ENCODE measurements at places on chromosomes 16 and 17. TPM values are rescaled to one million over a fixed set of nuclear protein-coding genes. Genes with fewer than 3 reads are reported as not detected.

NEUROD2 gene
- 0.06 TPM for polyA plus RNA-seq

ASGR2 gene
- 0.91 TPM for polyA plus RNA-seq

STAC2 gene
- polyA plus RNA-seq, result 3.7 TPM

MT3 gene
- 0.84 TPM for polyA plus RNA-seq

MSRB1 gene
- polyA plus RNA-seq, result 64.2 TPM

TNFRSF13B gene
- not detected for polyA plus RNA-seq

MFAP4 gene
- polyA plus RNA-seq, result 293 TPM

IL17C gene
- not detected for polyA plus RNA-seq

KRT222 gene
- 0.09 TPM for polyA plus RNA-seq

SCGB1C2 gene
- polyA plus RNA-seq, result 1.6 TPM

GRCh38 chr17:68835071-68835470 is 120.1 kb downstream of the ABCA8 start:
- no peak for DNase-seq

GRCh38 chr17:64129515-64129764 is 504 bp downstream of the ERN1 start:
- no peak for DNase-seq

GRCh38 chr16:19735074-19735867 is 17.2 kb downstream of the IQCK start:
- no peak for DNase-seq

GRCh38 chr16:67017421-67017750 is 11.6 kb upstream of the CBFB start:
- no peak for DNase-seq

GRCh38 chr17:17142556-17142955 is 63.6 kb downstream of the PLD6 start:
- no peak for DNase-seq

- no peak for DNase-seq
These were observed 4.5 kb downstream of the CDH5 start for GRCh38 chr16:66370786-66371684.

GRCh38 chr17:52026075-52026474 is 132.4 kb downstream of the CA10 start:
- no peak for DNase-seq

DNA sequence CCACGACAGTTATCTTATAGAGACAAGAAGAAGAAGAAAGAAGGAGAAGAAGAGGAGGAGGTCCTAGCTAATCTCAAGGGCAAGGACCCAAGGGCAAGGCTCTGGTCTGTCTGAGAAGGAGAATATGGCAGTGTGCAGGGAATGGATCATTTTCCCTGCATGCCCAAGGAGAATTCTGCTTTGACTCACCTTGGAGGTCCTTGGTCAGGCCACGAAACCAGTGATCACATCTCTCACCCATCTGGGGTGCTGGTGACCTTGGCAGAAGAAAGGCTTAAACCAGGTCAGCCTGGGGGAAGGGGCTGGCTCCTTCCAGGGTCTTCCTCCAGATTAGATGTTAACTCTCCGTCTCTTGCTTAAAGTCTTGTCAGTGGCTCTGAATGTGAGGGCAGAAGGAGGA is 1.6 kb upstream of the FMNL1 start:
- DNase-seq, result no peak

DNA sequence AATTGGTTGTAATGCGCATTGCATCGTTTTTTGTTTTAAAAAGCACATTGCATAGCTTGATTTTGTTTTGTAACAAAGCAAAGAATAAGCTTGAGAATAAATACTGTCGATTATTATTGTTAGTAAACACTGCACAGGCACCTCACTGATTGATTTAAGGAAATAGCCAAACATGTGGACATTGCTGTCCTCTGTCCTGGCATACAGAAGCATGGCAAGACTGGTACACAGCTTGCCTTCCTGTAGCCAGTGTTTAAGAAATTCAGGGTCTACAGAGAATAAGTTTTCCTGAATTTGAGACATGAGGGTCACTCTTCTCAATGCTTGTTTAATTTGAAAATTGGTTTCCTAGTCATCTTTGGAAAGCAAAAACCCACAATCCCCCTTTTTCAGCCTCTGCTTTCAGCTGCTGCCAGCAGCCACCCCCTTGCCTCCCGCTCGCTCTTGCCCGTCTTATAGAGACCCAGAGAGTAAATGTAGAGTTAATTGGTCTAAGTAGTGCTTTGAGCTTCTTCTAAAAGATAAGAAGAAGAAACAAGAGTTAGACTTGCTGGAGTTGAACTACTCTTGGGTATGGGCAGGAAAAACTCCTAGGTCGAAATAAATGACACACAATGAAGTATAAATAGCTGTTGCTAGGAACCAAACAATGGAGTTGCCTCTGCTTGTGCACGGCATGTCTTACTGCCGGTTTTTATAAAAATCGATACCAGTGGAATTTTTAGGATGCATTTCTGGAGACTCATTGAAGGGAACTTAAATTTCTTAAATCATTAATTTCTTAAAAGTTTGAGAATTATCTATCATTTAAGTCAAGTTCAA is 116.6 kb downstream of the MRTFB start:
- DNase-seq, result no peak

GRCh38 chr17:48795444-48796162 is 21.4 kb downstream of the TTLL6 start:
- no peak for DNase-seq

DNA sequence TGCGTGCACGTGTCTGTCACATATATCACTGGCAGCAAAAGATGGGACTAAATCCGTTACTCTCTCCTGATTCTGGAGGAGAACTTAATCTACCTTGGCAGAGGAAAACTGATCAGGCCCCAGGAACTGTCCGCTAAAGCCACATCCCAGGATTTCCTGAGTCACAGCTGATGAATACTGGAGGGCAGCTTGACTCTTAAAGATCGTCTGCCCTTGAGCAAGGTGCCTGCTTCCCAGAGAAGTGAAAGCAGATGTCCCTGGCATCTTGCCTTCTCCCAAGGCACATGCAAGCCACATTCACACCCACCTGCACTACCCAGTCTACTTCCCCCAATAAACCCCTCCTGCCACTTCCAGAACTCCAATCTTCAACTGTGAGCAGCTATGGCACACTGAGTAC is 99.8 kb downstream of the CPPED1 start:
- no peak for DNase-seq

DNA sequence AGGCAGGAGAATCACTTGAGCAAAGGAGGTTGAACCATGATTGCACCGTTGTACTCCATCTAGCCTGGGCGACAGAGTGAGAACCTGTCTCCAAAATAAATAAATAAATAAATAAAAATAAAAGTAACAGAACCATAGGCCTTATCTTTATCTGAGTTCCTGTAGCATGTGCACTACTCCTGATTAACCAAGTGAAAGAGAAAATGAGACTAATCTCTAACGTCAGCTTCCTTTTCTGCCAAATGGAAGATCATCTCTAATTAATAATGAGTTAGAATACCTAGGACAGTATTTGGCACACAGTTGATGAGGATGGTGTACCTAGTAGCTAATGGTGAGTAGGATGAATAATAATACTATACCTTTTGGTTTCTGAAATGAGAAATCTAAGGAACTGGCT is 520.4 kb downstream of the WWOX start:
- DNase-seq, result no peak

DNA sequence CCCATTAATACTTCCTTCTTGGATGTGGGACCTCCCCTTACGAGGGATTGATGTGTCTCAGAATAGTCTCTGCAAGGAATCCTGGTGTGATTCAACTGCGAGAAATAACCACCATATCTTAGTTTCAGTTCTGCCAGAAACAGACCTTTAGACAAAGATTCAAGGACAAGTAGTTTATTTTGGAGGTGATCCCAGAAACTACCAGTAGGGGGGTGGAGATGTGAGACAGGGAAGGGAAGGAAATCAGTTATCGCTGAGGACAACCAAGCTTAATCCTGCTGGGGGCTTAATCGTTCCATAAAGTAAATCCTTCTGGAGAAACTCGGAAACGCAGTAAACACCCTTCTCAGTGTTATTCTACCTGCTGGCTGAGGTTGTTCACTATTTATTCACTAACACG is 5.0 kb upstream of the SDR42E1 start:
- no peak for DNase-seq

DNA sequence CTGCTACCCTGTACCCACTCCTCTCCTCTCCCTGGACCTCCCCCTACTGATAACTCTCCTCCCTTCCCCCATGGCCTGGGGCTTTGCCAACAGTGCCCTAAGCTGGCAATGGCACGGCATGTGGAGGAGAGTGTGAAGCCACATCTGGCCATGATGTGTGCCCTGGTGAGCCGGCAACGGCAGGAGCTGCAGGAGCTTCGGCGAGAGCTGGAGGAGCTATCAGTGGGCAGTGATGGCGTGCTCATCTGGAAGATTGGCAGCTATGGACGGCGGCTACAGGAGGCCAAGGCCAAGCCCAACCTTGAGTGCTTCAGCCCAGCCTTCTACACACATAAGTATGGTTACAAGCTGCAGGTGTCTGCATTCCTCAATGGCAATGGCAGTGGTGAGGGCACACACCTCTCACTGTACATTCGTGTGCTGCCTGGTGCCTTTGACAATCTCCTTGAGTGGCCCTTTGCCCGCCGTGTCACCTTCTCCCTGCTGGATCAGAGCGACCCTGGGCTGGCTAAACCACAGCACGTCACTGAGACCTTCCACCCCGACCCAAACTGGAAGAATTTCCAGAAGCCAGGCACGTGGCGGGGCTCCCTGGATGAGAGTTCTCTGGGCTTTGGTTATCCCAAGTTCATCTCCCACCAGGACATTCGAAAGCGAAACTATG is 5.2 kb downstream of the TRAF4 start:
- DNase-seq, result no peak

- DNase-seq, result no peak
These were observed 12.9 kb downstream of the VASN start for GRCh38 chr16:4384509-4384942.

- DNase-seq, result no peak
These were observed 9.9 kb downstream of the PER1 start for GRCh38 chr17:8142158-8142886.

DNA sequence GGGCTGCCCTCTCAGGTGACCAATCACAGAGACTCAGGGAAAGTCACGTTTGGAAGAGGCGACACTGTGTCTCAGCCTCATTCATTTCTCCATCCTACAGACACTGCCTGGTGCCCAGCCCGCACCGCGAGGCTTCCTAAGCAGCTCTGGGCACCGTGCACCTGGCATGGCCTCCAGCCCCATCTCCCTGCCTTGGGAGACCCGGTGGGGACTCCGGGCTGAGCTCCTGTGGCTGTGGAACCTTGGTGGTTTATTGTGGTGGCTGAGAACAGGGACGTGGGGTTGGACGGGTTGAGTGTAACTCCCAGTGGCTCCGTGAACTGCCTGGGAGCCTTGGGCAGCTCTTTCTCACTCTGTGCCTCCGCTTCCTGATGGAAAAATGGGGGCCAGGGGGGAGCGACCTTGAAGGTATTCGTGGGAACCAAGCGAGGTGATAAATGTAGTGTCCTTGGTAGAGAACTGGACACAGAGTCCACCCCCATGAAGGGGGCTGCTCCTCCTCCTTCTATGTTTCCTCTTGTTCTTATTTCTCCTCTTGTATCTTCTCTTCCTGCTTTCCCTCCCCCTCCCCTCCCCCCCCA is 215.4 kb downstream of the SEC14L1 start:
- DNase-seq, result no peak

- DNase-seq, result no peak
These were observed 227.3 kb upstream of the RPL38 start for GRCh38 chr17:73976147-73976546.

DNA sequence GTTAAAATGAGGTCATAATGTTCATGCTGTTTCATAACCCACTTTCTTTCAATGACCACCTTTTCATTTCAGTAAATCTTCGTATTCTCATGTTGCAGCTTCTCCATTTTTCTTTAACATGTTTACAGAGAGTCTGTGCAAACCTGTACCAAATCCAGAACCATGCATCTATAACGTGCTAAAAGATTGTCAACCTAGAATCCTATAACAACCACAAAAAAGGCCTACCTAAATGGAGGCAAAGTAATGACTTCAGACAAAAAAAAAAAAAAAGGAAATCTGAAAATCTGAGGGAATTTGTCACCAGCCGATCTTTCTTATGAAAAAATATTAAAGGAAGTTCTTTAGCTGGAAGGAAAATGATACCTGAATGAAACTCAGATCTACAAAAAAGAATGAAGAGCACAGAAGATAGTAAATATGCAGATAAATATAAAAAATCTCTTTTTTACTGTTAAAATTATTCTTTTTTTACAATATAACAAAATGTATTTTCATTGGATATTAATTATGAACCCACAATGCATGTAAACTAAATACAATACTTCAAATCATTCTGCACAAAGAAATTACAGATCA is 1.4 kb upstream of the SLFN11 start:
- no peak for DNase-seq

GRCh38 chr17:60155815-60156214 is 6.0 kb downstream of the CA4 start:
- no peak for DNase-seq

DNA sequence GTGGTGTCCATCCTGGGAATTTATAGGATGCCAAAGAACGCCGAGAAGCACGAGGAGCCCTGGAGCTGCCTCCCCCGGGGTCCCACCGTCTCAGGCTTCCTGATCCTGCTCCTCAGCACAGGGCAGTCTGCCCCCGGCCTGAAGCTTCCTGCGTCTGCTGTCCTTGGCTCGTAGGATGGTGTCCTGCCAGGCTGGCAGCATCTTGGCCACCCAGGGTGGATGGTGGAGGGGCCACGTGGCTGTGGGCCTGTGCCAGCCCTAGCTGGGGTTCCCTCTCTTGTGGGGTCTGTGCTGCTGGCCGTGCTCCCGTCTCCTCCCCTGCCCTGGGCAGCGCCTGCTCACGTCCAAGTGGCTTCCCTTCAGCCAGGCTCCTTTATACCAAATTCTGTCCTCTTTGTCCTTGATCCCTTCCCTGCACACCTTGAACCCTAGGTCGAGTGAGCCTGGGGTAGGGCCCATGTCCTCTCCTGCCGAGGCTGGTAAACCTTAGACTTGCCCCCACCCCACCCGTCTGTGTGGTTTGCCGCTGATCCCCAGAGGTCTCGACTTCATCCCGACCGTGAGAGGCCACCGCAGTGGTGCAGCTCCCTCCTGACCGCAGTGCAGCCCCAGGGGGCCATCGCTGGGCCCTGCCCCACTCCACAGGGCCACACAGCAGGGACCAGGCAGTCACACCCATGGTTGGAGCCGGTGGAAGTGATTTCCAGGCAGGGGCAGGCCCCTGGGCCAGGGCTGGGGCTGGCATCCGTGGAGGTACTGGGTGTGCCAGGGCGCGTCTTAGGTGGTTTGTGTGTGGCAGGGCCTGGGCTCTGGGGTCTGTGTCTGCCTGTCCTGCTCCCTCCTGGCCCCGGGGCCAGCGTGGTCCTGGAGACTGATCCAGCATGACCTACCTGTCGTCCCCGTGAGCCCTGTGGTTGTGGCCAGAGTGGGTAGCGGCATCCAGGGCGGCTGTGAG is 46.5 kb downstream of the BAIAP2 start:
- DNase-seq, result no peak

All from right renal pelvis (tissue), 4 donors.